ENCODE measurements at places on chromosomes 7 and 10. TPM values are rescaled to one million over a fixed set of nuclear protein-coding genes. Genes with fewer than 3 reads are reported as not detected.

Gene PON1
- total RNA-seq = not detected

Gene CALY
- total RNA-seq = not detected

Gene MYH16
- not detected for total RNA-seq

Gene GPR158
- not detected for total RNA-seq

Gene ADGRA1
- not detected for total RNA-seq

Gene PRR15
- total RNA-seq = not detected

Gene PRKG1
- not detected for total RNA-seq

Gene TFAM
- total RNA-seq = 133 TPM

Gene ST8SIA6
- not detected for total RNA-seq

Gene KEL
- total RNA-seq = 0.25 TPM

Gene TOMM7
- total RNA-seq = 240 TPM

Gene GSDME
- total RNA-seq = 5.9 TPM

Gene ZNF33A
- total RNA-seq = 17.6 TPM

Gene ADAM22
- total RNA-seq = 6.0 TPM

Gene COBL
- not detected for total RNA-seq

Gene CTAGE6
- total RNA-seq = 0.36 TPM

Gene SPACDR
- 1.4 TPM for total RNA-seq

Gene HIPK2
- total RNA-seq = 18.7 TPM

Gene SSC4D
- 0.40 TPM for total RNA-seq

Gene PCLO
- not detected for total RNA-seq

Gene CYP3A4
- total RNA-seq = not detected

Gene GIMAP7
- total RNA-seq = 19.2 TPM

Gene RAB19
- 6.3 TPM for total RNA-seq

Gene TYSND1
- total RNA-seq = 15.1 TPM

Gene ETV1
- 0.38 TPM for total RNA-seq

Gene WAC
- total RNA-seq = 127 TPM

Gene PKD2L1
- not detected for total RNA-seq

Gene MRPS17
- total RNA-seq = 38.6 TPM

Gene TRDMT1
- 9.0 TPM for total RNA-seq

Gene DOCK4
- 0.99 TPM for total RNA-seq

Gene ARMH3
- 19.3 TPM for total RNA-seq

Gene IL15RA
- total RNA-seq = 31.4 TPM

Gene RSPH10B
- total RNA-seq = 0.25 TPM

Gene SEMA3E
- total RNA-seq = not detected

Gene NPSR1
- not detected for total RNA-seq

Gene IFIT2
- total RNA-seq = 1.2 TPM

Gene CALU
- total RNA-seq = 53.9 TPM

Gene ANKRD30A
- total RNA-seq = not detected

Gene PODXL
- total RNA-seq = 1.3 TPM

Gene ATXN7L1
- 3.8 TPM for total RNA-seq

Gene TMEM196
- not detected for total RNA-seq

Gene LMOD2
- not detected for total RNA-seq

Gene GBX1
- total RNA-seq = not detected

Gene SYCE1
- total RNA-seq = 1.3 TPM

Gene ANKRD61
- total RNA-seq = 0.15 TPM

Gene COL1A2
- 0.21 TPM for total RNA-seq
